ENCODE measurements at places on chromosomes 13 and 19.

DNA sequence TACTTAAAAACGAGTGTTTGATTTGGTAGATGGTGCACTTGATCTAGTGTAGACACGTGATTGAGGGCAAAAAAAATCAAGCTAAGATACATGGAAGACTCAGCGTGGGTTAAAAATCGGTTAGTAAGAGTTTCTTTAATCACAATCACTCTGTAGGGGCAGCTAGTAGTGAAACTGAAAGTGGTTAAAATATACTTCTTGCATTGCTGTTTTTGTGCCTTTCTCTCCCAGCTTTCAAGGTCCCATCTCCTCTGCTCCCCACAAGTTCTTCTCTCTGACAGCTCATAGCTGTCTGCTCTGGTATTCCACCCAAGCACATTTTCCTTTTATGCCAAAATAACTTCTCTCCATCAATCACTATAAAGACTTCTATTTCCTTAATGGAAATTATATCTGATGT lies 1089.7 kb downstream of the EFNB2 start:
- DNase-seq, result no peak

GRCh38 chr19:41627966-41628675 lies 1.2 kb upstream of the CEACAM4 start:
- DNase-seq, result no peak

GRCh38 chr13:112762690-112763080 lies 72.8 kb downstream of the ATP11A start:
- no peak for DNase-seq

DNA sequence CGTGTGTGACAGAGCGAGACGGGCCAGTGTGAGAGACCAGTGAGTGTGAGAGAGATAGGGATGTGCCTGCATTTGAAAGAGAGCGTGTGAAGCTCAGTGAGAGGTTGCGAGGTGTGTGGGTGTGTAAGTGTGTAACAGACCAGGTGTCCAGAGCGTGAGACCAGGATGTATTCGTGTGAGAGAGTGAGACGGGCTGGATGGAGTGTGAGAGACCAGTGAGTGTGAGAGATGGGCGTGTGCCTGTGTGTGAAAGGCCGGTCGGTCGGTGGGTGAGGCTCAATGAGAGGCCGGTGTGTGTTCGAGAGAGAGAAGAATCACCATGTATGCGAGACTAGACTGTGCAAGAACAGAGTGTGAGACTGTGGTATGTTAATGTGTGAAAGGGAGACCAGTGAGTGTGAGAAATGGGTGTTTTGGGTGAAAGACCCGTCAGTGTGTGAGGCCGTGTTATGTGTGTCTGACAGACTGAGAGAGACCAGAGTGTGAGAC lies 679 bp downstream of the ZNF471 start:
- no peak for DNase-seq

DNA sequence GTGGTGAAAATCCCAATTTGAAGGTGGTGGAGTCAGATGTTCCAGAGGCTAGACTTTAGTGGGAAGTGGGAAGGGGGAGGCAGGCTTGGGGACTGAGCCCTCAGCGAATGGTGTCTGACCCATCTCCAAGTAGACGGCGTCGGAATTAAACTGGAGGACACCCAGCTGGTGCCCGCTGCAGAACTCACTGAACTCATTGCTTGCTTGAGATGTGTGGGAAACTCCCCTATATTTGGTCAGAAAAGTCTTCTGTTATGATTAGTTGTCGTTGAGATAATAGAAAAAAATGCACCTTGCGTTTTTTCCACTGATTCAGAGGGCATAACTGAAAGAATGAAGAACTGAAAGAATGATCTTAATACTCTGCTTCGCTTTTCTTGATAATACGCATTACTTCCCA lies 871 bp upstream of the ZNF583 start:
- no peak for DNase-seq

DNA sequence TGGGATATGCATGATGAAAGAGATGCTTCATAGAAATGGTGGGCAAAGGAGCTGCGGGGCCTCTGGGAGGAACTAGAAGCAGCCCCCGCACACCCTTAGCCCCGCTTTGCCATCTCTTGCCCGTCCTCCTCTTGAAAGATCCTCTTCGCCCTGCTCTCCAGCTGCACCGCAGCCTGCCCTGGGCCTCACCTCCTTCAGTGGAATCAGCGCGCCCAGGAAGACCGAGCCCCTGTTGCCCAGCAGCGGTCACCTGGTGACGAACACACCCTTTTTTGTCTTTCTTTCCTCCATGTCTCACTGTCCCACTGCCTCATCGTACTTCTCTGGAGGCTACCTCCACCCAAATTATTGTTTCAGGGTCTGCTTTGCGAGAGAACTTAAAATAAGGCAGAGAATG lies 807.6 kb downstream of the UQCRFS1 start:
- DNase-seq, result no peak

- DNase-seq, result no peak
These were observed 304.7 kb downstream of the POU4F1 start for GRCh38 chr13:78298657-78299056.

GRCh38 chr19:53254411-53255341 lies at the start of gene ZNF677:
Gene ZNF677 (minus strand): TSS chr19:53254873. CDS start chr19:53251550, 3,323 bp downstream.
- peak; percentile 89 for DNase-seq

- DNase-seq, result peak; percentile 80
These were observed 37.6 kb upstream of the C1QTNF9 start for GRCh38 chr13:24271601-24272451.

Data from CD4-positive, alpha-beta T cell treated with Interferon gamma for 1 hour (primary cell).